Suppressor macrophage treated with lipopolysaccharide for 1 hour (primary cell): ENCODE measurements at places on chromosomes 3 and 15.

DNA sequence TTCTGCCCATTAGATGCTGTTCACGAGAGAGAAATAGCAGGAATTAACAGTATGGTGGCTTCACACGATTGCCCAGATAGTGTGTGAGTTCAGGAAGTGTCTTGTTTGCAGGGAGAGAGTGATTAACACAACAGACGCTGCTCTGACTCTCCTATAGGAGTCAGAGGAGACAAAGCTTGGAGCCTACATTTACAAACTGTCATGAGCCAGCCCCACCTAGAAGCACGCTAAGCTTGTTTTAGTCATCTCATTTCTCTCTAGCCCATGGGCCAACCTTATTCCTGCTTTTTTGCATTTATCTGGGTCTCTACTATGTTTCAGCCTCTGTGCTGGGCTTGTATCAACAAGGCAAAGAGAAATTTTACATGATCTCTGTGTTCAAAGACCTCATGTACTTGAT lies 128.3 kb upstream of the BFSP2 start:
- no peak for DNase-seq

- peak; percentile 86 for DNase-seq
Observed at GRCh38 chr3:129602730-129603560, 3.5 kb downstream of the PLXND1 start.

DNA sequence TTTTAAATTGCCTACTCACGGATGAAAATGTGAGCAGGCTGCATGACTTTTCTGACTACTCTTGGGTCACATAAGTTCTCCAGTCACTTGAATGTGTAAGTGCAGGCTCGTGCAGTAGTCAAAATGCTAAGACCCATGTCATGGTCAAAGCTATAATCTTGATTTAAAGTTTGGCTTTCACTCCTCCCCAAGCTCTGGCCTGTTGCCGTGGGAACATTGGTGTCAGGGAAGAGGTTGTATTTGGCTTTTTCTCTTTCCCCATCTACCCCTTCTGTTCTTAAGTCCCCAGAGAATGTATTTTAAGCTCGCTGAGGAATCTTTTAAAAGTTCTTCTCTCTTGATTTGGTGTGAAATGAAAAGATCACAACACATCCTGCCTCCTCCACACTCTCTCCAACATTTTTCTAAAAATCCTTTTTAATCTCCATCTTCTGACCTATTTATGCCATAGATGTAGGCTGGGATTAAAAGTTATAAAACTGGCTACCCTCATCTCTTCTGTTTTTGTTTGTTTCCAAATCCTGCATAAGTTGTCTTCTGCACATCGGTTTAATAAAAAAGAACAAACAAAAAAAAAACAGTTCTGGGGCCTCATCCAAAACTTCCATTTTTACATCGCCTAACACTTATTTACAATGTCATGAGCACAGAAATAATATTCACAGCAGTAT lies 61.4 kb upstream of the ADAMTSL3 start:
- DNase-seq: no peak

- no peak for DNase-seq
Observed at GRCh38 chr15:101386006-101386405, 91.0 kb upstream of the SNRPA1 start.

DNA sequence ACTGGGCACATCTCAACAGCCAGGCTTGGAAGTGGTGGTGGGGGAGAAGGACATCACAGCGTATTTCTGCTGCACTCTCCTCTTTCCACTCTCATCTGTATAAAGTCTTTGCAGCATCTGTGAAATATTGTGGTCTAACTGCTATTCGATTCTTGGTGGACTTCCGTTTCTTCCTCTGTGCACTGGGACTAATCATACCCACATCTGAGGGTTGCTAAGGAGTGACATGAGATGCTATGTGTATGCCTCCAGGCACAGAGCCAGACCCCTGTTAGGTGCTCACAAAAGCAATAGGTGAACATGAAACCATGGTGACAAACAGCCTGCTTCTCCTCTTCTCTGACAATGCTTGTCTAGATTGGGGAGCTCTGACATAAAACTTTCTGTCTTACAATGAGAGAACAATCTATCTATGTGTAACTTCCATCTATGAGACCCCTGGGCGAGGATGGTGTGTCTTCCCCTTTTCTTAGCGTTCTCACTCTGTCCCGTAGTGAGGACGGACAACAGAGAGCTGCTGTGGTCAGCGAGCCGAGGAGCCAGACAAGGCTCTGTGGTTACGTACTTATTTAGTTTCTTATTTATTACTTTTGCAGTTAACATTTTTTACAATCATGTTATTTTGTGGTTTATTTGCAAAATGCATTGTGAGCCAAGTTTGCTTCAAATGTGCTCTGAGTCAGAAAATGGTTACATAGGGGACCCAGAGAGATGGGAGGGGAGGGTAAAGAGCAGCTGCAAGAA lies 196.7 kb upstream of the TPRG1 start:
- DNase-seq: no peak
